Activated T-cell treated with anti-CD3 and anti-CD28 coated beads, Interleukin-2, amount 50 U/mL, for 48 hours (primary cell): ENCODE measurements at places on chromosomes 13 and 19.

GRCh38 chr13:60329221-60329923, 67.6 kb upstream of the TDRD3 start:
- peak; percentile 30 for DNase-seq

- DNase-seq, result no peak
These were observed 16.8 kb upstream of the FFAR2 start for GRCh38 chr19:35431145-35431807.

DNA sequence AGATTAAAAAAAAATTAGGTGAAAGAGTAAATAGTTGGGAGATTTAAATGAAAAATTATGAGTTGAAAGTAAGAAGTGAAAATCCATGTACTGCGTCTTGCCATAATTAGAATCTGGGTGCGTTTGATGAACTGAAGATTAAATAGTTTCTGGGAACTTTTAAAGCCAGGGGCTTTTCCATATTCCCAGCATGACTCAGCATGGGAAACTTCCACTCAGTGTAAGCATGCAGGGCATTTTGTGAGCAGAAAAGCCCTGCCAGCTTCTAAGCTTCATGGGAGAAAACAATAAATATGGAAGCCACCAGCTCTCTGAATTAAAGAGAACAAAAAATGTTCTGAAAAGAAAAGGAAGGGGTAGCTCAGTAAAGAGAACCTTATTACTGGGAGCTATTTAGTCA, 62.0 kb upstream of the EDNRB start:
- no peak for DNase-seq

DNA sequence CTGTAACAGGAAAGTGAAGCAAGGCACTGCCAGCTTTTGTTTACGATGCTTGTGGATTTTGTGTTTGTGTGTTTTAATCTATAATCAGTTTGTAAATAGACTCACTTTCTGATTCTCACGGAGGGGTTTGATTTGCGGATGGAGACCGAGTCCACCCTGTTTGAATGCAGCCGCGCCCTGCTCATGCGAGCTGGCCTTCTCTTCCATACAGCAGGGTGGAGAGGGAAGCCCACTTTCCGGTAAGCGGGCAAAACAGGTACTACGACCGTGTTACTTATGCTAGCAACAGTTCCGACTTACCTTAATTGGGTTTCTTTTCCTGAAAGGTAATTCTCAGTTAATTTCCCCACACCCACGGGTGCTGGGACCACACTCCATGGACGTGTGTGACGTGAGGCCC, 33.1 kb downstream of the ADPRHL1 start:
- no peak for DNase-seq

DNA sequence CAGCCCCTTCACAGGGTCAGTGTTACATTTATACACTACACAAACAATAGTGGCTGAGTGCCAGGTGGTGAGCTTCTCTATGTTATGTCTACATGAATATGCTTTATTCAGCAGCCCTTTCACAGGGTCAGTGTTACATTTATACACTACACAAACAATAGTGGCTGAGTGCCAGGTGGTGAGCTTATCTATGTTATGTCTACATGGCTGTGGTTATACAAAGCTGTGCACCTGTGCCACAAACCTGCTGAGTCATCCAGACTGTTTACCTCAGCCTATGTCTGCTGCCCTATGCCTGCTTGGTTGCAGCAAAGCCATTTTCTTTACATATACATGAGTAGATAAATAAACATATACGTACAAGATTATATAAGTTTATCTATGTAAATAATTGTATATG, 76.5 kb downstream of the ZNF726 start:
- no peak for DNase-seq

DNA sequence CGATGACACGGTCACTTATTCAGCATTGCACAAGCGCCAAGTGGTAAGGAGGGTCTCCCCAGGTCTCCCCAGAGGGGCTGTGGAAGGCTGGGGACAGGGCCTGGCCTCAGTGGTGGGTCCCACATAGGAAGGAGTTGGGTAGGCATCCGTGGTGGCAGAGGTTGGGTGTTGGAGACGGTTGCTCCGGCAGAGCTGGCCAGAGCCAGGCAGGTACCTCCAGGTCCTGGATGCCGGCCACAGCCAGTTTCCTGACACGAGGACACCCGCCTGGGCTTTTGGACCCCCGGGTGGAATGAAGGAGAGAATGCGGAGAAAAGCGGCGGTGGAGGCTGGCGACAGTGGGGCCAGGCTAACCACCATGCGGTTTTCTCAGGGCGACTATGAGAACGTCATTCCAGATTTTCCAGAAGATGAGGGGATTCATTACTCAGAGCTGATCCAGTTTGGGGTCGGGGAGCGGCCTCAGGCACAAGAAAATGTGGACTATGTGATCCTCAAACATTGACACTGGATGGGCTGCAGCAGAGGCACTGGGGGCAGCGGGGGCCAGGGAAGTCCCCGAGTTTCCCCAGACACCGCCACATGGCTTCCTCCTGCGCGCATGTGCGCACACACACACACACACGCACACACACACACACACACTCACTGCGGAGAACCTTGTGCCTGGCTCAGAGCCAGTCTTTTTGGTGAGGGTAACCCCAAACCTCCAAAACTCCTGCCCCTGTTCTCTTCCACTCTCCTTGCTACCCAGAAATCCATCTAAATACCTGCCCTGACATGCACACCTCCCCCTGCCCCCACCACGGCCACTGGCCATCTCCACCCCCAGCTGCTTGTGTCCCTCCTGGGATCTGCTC, 1.3 kb upstream of the FFAR1 start:
- DNase-seq, result peak; percentile 81

- DNase-seq, result no peak
These were observed 1.1 kb downstream of the LNX2 start for GRCh38 chr13:27619093-27619727.
